Stimulated activated CD4-positive, alpha-beta T cell treated with anti-CD3 and anti-CD28 coated beads, TNF-alpha, amount 100 ng/mL, for 24 hours (primary cell): ENCODE measurements at places on chromosomes 1 and 21.

DNA sequence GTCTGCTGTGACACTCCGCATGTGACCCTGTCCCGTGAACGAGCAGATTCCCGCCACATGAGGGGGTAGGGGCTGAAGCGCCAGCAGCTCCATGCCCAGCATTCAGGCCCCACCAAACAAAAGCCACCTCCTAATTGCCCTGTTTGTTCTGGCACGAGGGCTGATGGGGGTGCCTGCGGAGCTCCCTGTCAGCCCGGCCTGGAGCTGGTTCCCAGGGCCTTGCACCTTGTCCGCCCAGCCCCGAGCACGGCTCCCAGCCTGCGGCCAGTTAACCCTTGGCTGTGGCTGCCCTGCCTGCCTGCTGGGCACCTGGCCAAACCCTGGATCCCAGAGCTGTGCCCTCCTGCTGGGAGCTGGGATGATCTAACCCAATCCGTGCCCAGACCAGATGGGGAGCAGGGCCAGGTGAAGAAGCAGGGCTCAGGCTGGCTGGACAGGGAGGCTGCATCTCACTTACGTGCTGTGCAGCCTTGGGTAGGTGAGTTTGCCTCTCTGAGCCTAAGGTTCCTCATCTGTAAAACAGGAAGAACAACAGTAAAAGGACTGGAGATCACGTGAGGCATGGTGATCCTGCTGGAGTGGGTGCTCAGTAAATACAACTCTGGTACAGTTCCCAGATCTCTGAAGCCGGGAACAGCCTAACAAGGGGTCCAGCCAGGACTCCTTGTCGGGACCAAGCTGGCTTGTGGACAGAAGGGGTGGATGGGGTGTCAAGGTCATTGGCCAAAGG, 110.9 kb upstream of the IFFO2 start:
- no peak for DNase-seq

DNA sequence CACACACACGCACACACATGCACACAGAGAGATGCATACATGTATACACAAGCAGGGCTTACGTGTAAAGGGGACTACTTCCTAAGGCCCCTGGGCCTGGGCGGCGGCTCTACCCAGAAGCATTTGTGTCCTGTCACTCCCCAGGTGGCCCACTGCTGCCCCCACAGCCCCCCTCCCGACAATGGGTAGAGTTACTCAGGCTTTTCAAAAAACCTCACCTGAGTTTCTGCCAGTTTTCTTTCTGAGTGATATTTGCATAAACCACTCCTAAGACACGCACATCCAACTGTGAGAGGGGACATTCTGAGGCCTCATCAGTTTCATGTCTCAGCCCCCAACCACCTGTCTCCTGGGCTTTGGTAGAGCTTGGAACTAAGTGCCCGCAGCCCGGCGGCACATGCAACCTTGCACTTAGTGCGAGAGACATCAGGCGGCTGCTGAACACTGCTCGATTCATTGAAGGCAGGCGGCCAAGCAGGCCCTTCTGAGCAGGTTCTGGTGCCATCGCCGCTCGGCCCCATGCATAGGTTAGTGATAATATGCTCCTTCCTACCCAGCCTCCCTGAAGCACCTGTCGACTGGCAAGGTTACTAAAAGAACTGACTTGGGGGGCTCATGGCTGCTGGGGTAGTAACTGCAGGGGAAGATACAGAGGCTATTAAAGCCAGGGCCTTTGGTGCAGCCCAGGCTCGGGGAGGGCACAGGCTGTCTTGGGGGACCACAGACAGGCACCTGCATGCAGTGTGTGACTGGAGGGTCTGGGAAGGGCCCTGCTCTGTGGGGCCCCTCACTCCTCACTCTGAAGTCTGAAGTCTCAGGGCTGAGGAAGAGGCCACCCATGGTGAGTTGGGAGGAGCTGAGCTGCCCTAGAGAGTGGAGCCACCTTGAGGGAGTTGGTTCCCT, 364.2 kb upstream of the VAMP3 start:
- no peak for DNase-seq

GRCh38 chr1:156863631-156864030, 3.0 kb downstream of the NTRK1 start:
- no peak for DNase-seq

- DNase-seq = no peak
Observed at GRCh38 chr1:87603626-87604025, 274.9 kb downstream of the LMO4 start.
